ENCODE measurements at places on chromosomes 4 and X.
A peak's percentile ranks its signal among the peaks of the same experiment; 100 is the strongest.

DNA sequence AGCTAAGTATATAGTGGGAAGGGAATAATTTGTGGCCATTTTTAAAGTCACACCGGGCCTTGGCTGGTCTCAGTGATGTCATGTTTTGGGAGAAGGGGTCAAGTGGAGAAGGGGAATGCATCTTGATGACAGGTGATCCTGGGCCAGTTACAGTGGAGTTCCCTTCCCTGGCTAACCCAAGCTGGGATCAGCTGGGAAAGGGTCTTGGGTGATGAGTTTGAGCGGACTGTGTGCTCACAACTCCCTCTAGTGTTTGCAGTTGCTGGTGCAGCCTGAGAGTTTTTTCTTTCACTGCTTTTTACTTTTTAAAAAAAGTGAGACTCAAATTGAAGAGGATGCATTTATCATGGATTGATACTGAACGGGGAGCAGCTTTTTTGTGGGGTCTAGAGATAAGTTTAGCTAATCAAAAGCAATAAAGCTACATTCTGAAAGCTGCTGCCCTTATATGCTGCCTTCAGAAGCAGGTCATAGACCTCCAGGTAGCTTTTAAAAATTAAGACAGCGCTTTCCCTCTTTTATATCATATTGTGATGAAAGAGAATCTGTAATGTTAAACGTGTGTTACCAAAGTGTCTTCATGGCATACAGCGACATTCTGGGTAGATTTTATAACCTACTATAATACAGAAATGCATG, 164.7 kb downstream of the DCLK2 start:
- no peak for DNase-seq

DNA sequence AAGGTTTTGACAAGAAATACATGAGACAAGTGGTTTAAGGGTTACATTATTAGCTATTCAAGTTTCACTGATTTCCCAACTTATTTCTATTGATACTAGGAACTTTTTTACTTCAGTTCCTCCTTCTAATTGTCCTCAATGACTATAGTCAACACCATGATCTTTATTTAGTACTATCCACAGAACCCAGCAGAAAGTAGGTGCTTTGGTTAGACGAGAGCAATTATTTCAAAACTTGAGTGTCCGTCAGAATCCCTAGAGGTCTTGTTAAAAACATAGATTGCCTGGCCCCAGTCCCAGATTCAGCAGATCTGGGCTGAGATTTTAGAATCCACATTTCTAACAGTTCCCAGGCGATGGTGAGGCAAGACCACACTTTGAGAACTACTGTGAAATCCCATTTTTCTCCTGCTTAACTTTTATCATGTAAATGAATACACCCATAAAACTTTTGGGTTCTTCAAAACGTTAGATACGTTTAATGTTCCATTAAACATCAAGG, 17.9 kb downstream of the EXOC1 start:
- DNase-seq = no peak

DNA sequence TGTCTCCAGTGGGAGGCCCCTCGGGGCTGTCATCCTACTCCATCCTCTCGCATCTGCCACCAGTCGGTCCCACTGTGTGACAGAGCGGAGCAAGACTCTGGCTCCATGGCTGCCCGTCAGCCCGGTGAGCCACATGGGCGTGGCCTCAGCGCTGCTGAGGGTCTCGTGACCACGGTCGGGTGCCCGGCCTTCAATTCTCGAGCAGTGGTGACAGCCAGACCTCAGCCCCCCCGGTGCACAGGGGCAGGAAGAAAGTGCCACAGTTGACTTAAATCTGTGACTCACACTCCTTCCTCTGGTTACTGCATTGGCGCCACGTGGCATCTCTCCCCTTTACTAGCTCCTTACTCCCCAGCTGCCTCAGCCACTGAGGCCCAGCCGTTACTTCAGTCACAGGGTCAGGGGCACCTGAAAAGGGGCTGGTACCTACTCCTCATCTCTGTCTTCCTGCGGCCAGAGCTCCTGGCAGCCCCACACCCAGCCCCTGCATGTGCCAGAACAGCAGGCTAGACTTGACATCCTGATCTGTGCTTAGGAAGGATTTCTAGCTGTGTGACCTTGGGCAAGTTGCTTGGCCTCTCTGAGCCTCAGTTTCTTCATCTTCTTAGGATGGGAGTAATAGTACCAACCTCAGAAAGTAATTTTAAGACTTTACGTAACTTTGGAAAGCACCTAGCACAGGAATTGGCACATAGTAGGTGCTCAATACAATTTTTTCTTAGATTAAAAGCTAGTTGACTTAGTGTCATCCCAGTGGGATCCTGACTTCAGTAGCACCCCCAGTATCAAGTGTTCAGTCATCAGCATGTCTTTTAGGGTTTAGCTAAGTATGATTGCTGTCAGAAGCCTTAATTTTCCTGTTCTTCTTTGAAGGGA, 66.1 kb downstream of the TNIP2 start:
- DNase-seq = no peak

DNA sequence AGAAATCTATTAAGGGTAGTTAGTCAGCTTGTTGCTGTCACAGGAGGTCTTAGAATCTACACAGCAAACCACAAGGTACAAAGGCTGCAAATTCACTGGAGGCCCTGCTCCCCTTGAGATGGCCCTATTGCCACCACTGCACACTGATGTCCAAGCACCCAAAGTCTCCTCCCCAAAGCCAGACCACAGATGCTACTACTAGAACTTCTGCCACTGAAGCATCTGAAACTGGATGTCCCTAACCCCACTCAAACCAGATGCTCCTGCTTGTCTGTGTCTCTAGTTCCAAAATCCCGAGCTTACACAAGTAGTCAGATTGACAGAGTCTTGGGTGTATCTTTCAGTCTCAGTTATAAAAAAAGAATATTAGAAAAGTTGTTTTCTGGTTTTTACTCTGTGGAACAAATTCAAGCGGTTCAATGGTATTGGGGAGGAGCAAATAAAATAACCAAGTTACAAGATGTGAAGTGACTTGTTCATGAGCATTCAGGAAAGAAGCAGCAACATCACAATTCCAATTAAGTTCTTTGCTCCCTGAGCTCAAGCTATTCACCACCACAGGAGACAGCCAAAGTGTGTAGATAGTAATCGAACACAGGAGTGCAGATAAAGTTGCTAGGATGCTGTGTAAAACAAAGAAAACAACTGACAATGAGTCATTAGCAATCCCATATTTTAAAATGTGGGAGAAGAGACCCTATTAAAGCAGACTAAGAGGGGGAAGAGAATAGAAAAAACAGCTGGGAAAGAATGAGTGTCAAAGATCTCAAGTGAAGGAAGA, 352.3 kb downstream of the PDGFC start:
- no peak for DNase-seq

GRCh38 chr4:76182463-76182862, 31.2 kb downstream of the SCARB2 start:
- DNase-seq = no peak

DNA sequence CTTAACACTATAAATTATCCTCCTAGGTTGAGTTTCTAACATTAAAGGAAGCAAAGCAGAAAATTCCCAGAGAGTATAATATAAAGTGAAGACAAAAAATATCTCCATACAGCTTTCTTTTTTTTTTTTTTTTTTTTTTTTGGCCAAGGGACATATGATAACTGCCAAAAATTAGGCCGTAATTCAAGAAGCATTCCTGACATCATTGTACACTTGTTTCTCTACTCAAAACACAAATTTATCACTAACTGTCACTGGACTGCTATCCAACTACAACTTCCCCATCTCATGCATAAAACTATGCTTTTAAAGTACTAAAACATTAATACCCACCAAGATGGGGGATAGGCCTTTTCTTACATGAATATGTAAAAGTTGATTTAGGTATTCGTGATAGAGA, 77.2 kb downstream of the DCHS2 start:
- no peak for DNase-seq

- no peak for DNase-seq
These were observed 22.3 kb downstream of the SLC34A2 start for GRCh38 chr4:25677943-25678342.

DNA sequence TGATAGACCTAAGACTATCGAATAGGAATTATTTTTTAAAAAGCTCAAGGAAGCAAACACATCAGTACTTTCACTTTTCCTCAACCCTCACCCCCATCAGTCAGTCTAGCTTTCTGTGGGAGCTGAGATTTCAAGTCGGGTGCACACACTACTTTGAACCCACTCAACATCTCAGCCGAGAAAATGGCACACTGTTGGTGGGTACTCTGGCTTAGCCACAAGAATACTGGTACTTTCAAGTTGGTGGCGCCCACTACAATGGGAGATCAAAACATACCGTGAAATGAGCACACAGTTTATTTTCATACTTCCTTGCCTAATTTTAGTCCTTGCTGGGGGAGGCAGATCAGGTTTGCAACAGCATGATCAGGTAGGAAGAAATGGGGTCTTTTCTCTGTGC, 10.2 kb downstream of the CD40LG start:
- DNase-seq = no peak

DNA sequence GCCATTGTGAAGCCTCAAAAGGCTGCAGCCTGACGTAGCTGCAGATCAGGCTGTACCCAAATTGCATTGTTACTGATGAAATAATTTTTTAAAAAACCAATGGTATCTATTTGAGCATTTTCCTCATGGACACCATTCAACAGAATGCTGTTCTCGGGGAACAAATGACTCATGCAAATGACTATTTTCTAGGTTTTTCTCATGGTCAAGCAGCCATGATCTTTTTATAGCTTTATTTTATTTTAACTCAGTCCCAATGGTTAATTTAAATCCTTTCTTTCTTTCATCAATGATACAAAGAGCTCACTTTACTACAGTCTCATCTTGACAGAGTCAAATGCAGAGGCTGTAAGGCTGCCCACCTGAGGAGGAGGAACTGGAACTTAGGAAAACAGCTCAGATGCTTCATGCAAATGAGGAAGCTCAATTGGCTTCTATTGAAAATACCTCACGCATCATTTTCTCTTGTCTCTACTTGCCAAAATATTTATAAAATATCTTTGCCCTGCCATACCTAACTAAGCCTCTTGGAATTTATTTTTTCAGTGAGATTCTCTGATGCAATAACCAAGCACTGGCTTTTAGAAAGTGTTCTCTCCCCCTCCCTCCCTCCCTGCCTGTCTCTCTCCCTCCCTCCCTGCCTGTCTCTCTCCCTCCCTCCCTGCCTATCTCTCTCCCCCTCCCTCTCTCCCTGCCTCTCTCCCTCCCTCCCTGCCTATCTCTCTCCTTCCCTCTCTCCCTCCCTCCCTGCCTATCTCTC, 81.0 kb downstream of the SORBS2 start:
- no peak for DNase-seq

- DNase-seq = peak; percentile 39
These were observed 3.9 kb upstream of the SYN1 start for GRCh38 chrX:47623540-47624027.

DNA sequence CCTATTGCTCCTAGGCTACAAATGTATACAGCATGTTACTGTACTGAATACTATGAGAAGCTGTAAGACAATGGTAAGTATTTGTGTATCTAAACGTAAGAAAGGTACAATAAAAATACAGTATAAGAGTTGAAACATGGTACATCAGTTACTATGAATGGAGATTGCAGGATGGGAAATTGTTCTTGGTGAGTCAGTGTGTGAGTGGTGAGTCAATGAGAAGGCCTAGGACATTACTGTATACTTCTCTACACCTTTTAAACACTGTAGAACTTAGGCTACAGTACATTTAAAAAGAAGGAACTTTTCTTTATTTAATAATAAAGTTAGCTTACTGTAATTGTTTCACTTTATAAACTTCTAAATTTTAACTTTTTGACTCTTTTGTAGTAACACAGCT, 2603.2 kb downstream of the PCDH7 start:
- DNase-seq = no peak

GRCh38 chrX:120839491-120839890, 36.2 kb downstream of the CT47B1 start:
- no peak for DNase-seq

DNA sequence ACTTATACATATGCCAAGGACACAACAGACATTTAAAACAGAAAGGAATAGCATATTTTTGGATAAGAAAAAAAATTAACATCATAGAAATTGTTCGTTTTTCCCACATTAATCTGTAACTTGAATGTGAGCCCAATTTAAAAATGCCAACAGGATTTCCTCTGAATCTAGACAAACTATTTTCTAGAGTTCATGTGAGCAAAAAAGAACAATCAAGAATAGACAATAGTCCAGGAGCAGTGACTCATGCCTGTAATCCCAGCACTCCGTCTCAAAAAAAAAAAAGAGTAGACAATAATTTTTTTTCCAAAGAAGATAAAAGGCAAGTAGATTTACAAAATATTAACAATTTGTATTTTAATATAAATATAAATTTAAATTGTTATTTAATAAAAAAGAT, 73.7 kb upstream of the DUSP21 start:
- DNase-seq = no peak

GRCh38 chrX:54937416-54937815, 16.8 kb downstream of the TRO start:
- DNase-seq = no peak

DNA sequence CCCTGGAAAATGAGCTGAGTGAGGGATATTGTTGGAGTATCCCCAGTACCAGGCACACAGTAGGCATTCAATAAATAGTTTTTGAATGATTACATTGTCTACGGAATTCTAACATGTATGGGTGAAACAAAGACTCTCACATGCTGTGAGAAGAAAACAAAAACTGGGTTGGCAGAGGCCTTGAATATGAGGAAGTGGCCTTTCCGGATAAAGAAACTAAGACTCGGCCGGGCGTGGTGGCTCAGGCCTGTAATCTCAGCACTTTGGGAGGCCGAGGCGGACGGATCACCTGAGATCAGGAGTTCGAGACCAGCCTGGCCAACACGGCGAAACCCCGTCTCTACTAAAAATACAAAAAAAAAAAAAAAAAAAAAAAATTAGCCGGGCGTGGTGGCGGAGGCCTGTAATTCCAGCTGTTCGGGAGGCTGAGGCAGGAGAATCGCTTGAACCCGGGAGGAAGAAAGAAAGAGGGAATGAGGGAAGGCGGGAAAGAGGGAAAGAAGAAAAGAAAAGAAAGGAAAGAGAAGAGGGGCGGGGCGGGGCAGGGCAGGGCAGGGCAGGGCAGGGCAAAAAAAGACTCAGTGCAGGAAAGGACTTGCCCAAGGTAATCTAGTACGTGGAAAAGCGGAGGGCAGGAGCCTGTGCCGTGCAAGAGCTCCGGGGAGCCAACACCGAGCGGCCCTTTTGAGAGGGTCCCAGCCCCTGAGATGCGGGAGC, 689 bp upstream of the TMA16 start:
- DNase-seq = no peak

DNA sequence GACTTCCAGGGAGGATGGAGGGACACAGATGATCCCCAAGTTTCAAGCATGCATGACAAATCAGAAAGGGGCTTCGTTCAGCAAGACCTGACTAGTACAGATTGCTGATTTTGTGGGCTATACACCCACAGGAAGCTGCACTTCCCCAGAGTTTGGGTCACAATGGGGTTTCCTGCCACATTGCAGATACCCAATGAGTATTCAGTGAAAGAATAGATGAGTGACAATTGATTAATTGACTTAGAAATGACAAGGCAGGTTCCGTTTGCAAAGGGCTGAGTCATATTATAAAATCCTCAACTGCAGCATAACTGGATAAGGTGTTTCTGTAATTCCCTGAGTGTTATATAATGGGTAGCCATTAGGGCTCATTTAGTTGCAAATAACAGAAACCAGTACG, 146.6 kb upstream of the TBL1X start:
- no peak for DNase-seq

GRCh38 chrX:14528629-14529289, 577 bp upstream of the GLRA2 start:
- no peak for DNase-seq

- no peak for DNase-seq
These were observed 137.4 kb downstream of the DKK2 start for GRCh38 chr4:106898621-106899230.

- DNase-seq = no peak
These were observed 312.1 kb upstream of the GATB start for GRCh38 chr4:152072906-152073305.
